ENCODE measurements at places on chromosomes 2 and 18.

GRCh38 chr2:6181525-6181924 is 489.3 kb downstream of the SOX11 start:
- DNase-seq = peak; percentile 60

DNA sequence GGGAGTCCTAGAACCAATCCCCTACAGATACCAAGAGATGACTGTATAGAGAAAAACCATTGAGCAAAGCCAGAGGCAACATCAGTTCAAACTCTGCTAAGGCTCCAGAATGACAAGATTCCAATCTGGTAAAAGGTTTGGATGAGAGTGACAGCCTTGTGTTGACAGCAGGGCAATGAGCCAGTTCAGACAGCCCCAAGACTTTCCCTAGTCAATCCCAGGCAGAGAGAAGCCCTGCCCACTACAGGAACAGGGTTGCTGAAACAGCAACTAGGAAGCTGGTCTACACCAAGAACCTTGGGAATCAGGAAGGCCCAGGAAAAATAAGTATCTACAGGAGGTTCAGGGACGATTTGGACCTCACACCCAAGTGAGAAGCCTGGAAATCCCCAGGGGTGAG is 3.3 kb downstream of the PSTPIP2 start:
- DNase-seq = no peak

- DNase-seq = no peak
Measured at GRCh38 chr2:164335947-164336346, 285.3 kb downstream of the GRB14 start.

GRCh38 chr2:215900843-215901242 is 112.5 kb downstream of the MREG start:
- DNase-seq = no peak

GRCh38 chr18:68699043-68699442 is 15.9 kb downstream of the TMX3 start:
- no peak for DNase-seq

GRCh38 chr2:150528861-150529801 is 41.7 kb upstream of the RND3 start:
- no peak for DNase-seq

Measured in muscle of back (tissue), 13 donors.